Stimulated activated CD4-positive, alpha-beta T cell treated with anti-CD3 and anti-CD28 coated beads, Interleukin-1b, Interleukin-23, amount 100 ng/mL, for 24 hours (primary cell): ENCODE measurements at places on chromosomes 6 and 20.

GRCh38 chr6:24933266-24933665 is 2.5 kb downstream of the RIPOR2 start:
- no peak for DNase-seq

DNA sequence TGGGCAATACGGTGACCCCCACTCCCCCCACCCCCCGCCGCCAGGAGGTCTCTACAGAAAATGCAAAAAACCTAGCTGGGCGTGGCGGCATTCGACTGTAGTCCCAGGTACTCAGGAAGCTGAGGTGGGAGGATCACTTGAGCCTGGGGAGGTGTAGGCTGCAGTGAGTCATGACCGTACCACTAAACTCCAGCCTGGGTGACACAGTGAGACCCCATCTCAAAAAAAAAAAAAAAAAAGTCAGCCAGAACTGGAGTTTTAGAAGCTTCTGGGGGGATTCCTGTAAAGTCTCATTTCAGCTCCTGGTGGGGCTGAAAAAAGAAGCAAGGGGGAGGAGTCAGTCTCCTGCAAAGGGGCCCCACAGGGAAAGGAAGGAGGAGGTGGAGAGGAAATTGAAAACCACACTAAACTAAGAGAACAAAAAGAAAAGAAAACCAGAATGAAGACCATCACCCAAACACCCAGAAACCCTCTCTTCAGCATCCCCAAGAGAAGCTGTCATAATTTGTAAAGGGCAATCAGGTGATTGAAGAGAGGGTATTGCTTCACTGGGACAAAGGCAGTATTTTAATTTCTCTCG is 50.4 kb downstream of the NOL4L start:
- no peak for DNase-seq

DNA sequence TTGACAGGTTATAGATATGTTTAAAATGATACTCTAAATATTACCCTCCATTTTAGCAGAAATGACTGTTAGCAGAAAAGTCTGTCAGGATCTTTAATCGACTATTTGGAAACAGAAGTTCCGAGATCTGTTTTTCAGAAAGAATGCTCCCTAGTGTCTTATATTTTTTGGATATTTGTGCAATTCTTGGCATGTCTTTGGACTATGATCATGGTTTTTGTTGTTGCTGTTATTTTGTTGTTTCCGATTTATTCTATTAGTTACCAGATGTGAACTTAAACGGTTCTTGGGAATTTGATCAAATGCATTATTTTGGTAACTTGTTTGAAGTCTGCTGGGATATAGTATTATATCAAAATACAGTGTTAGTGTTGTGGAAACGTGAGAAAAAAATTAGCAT is 106.4 kb upstream of the CEP162 start:
- DNase-seq: no peak

GRCh38 chr20:8964959-8965562 is 103.8 kb upstream of the PLCB4 start:
- DNase-seq: no peak

- DNase-seq: no peak
Observed at GRCh38 chr6:143333749-143334520, 116.6 kb downstream of the ADAT2 start.

GRCh38 chr20:61704661-61705060 is 361.0 kb downstream of the TAF4 start:
- no peak for DNase-seq

DNA sequence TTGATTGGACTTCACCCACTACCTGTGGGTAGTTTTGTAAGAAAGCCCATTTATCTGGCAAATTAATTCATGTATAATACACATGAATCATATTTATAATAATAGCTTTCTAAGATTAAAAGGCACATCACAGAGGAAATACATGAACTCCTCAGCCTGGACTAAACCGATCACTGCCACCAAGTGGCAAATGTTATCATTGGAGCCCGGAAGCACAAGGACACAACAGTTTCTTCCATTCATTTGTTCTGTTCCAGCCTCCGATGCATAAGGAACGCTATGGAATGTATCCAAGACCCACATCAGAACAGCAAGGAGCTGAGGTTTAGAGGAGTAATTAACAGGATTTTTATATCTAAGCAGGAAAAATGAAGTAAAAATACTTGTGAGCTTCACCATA is 13.9 kb upstream of the IPCEF1 start:
- no peak for DNase-seq

GRCh38 chr20:22501566-22502344 is 82.6 kb downstream of the FOXA2 start:
- no peak for DNase-seq

GRCh38 chr6:75460681-75461080 is 32.9 kb downstream of the FILIP1 start:
- no peak for DNase-seq

DNA sequence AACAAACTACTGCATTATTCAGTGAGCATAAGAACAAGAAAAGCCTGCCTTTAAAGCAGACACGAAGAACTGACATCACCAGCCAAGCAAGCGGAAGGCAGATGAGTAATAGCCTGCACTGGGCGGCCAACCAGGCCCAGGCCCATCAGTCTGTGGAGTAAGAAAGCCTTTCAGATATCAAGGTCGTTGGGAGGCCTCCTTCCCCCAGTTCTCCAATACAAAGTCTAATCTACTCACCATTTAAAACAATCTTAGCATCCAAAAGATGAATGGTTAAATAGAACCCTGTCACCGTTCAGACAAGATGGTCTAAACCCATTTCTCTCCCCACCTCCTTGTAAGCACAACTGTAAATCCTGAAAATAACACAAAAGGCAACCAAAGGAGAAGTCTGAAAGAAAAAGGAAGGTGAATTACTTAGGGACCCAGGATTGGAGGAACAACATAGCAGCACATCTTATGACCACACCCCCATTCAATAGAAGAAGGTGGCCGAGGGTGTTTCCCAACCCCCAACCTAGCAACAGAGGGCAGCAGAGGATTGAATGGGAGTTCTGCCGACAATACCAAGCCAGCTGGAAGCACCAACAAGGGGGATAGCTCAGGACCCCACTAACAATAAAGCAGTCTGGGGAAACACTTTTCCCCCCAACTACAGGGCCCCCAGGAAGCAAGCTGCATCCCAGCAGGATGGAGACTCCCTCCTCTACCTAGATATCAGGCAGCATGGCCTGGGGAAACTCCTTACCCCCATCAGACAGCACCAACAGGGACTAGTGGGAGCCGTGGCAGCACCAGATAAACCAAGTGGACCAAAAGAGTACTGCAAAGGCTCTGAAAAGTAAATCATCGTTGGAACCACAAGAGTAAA is 67.9 kb downstream of the ZHX3 start:
- no peak for DNase-seq

GRCh38 chr6:71252960-71253359 is 35.7 kb upstream of the OGFRL1 start:
- DNase-seq: no peak

DNA sequence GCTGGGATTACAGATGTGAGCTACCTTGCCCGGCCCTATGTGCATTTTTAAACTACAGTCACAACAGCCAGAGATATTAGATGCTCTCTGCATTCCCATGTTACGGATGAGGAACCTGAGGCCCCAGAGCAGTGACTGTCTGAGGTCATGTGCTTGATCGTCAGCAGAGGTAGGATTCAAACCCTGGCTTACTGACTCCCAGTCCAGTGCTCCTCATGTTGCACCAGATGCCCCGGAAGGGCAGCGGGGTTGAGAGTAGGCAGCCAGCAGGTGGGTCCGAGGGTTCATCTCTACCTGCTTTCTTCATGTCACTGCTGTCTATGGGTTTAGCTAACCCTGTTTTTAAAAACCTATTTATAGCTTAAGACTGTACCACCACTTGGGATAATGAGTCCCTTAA is 9.3 kb upstream of the ZNF335 start:
- DNase-seq: no peak

- no peak for DNase-seq
Observed at GRCh38 chr20:39326050-39326449, 363.9 kb downstream of the DHX35 start.

- DNase-seq: no peak
Observed at GRCh38 chr6:140677781-140678528, 1303.5 kb upstream of the CITED2 start.

DNA sequence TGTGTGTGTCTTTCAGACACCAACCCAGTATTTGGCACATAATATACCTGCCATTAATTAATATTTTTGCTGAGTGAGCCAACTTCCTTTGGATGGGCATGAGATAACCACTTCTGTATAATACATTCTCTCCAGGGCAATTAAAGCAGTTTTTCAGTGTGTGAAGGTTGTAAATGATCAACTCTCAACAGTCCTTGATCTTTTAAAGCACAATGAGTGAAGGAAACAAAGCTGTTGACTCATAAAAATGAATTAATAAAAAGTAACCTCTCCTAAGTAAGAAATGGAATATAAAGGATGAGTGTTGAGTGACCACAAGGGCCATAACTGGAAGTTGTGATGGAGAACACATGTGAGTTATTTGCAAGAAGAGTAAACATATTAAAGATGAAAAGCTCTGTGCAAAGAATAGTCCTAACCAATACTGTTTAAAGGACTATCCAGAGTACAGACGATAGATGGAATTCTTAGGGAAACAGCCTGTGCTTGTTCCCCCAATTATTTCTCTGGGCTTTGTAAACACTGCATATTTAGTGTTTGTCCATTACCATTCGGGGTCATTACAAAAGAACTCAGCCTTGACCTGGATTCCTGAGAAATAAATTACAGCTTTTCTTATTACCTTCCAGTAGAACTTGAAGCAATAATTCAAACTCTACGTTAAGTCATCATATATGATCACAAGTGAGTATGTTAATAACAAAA is 446.2 kb downstream of the PLCB1 start:
- DNase-seq: no peak

DNA sequence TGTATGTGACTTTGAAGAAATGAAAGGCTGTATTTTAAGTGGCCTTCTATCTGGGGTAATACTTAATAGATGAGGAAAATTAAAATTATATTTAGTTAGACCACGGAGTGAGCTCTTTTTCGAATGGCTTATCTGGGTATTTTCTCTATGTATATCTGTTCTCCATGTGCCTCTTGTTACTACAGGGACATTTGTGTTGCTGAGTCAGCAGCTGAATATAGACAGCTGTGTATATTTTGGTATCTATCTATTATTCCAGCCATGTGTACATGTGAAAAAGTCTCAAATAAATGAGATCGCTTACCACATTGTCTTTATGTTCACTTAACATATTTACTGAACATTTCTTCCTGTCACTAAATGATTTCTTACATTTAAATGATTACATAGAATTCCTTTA is 57.2 kb downstream of the TMEM200A start:
- DNase-seq: no peak

- DNase-seq: no peak
Observed at GRCh38 chr20:64176971-64177370, 12.7 kb downstream of the MYT1 start.

DNA sequence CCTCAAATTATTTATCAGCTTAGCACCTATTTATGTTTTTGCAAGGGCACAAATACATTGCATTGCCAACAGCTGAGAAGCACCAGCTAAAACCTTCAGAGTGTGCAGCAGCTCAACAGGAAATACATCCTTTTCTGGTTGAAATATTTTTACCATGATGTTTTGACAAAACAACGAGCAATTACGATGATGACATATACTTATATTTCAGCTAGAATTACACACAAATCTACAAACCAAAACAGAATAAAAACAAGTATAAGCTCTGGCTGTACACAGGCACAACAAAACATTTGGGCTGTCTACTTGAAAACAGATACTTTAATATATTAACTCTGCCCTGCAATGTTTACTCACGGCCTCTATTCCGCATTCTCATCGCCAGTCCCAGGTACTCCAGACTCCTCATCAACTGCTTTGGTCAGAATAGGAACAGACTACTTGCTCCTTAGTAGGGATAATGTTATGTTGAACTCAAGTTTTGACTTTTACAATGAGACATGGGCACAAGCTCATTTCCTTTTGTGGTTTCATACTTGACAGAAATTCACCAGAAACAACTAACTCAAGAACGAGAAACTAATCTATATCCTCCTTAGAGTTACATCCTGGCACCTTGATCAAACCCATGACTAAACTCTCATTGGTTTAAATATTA is 377.6 kb downstream of the ESR1 start:
- no peak for DNase-seq

GRCh38 chr6:153129873-153130514 is 1.1 kb downstream of the RGS17 start:
- DNase-seq: no peak

GRCh38 chr6:159450815-159451465 is 242.1 kb downstream of the SOD2 start:
- DNase-seq: no peak

GRCh38 chr20:31707994-31708735 is 14.5 kb downstream of the BCL2L1 start:
- no peak for DNase-seq

- no peak for DNase-seq
Observed at GRCh38 chr6:43339168-43339567, 30.3 kb downstream of the ZNF318 start.

GRCh38 chr6:11525468-11526155 is 11.9 kb upstream of the TMEM170B start:
- DNase-seq: no peak

GRCh38 chr6:81774542-81774941 is 22.1 kb upstream of the TENT5A start:
- DNase-seq: no peak

- DNase-seq: no peak
Observed at GRCh38 chr20:921068-921467, 4.9 kb upstream of the ANGPT4 start.

GRCh38 chr20:58432186-58432954 is 43.3 kb downstream of the VAPB start:
- no peak for DNase-seq

DNA sequence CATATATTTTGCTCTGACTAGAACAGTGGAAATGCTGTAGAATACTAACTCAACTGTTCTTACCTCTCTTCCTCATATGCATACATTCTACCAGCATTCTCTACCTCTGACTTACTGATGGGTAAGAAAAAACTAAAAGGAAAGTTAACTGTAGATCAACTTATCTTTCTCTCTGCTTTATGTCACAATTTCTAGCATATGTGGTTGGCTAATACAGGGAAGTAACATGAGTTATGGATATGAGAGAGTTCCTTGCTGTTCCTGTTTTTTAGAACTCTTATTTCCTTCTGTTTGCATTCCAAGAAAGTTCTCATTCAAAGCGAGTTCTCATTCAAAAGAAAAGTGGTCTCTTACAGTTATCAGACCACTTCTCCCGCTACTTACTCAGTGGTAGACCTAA is 226.8 kb upstream of the SGK1 start:
- DNase-seq: no peak

DNA sequence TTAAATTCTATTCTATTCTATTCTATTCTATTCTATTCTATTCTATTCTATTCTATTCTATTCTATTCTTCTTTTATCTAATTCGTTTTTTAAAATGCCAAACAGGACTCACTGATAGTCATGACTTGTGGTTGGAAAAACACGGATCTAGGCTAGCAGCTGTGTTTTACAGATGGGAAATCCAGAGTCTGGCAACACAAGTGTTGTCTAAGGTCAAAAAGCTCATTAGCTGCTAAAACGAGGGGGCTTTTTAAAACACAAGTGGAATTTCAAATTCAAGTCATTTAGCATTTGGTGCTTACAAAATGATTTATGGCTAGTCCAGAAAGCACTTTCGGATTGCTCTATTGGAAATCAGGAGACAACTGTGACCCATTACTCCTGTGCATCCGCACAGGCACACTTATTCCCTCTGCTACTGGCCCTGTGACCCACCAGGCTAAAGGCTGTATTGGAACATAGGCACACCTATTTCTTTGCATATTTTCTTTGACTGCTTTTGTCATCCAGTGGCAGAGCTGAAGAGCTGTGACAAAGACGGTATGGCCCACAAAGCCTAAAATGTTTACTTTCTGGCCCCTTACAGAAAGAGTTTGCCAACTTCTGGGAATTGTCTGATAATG is 17.8 kb upstream of the MLIP start:
- no peak for DNase-seq
